ENCODE measurements at places on chromosomes 2 and 18. TPM values are rescaled to one million over a fixed set of nuclear protein-coding genes. Genes with fewer than 3 reads are reported as not detected.
A peak's percentile ranks its signal among the peaks of the same experiment; 100 is the strongest.

GRCh38 chr2:23387845-23388244, 2.9 kb downstream of the KLHL29 start:
- H3K4me3 ChIP-seq: no peak overlapping the region
- H3K36me3 ChIP-seq: no peaks in the 10 kb centered on the region
- DNase-seq: no peak
- H3K27ac ChIP-seq: no peak overlapping the region

The RIT2 gene
- total RNA-seq: not detected

DNA sequence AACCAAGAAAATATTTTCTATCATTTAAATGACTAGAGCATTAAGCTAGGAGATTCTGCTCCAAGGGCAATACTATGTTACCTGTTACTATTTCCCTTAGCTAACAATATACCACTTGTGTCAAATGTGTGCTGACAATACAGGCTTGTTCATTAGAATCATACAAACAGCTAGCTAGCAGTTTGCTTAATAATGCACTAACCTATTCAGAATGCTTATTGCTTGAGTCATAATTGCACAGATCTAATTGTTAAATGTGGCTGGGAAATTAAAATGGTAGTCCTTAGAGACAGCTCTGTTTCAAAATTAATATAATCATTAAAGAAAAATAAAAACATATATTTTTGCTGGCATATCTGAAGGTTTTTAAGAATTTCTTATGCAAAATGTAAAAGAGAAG, 344.2 kb downstream of the ERBB4 start:
- DNase-seq: no peak
- no peaks in the 10 kb centered on the region for H3K4me1 ChIP-seq
- no peaks in the 10 kb centered on the region for H3K36me3 ChIP-seq
- no peak overlapping the region for H3K4me3 ChIP-seq

The THSD7B gene
- total RNA-seq: not detected

The DHRS9 gene
- not detected for total RNA-seq

- no peaks in the 10 kb centered on the region for H3K27me3 ChIP-seq
- H3K36me3 ChIP-seq: peaks cover 17% of the 10 kb centered on the region
- DNase-seq: peak; percentile 86
- peak overlapping the region; percentile 36 for H3K4me3 ChIP-seq
These were observed 82.6 kb upstream of the TANK start for GRCh38 chr2:161077367-161078210.

The AQP12A gene
- total RNA-seq: not detected

Data from activated CD4-positive, alpha-beta memory T cell treated with anti-CD3 and anti-CD28 coated beads, Interleukin-2, amount 10 ng/mL, durations not matched to agents 7 days and 5 days (primary cell).